ENCODE measurements at places on chromosomes 4 and X. TPM values are rescaled to one million over a fixed set of nuclear protein-coding genes. Genes with fewer than 3 reads are reported as not detected.

PLP1 gene
- total RNA-seq = 0.84 TPM

GRCh38 chr4:24112466-24112865 is 222.6 kb upstream of the PPARGC1A start:
- DNase-seq = no peak

GRCh38 chr4:152784490-152785350 is 5.0 kb downstream of the ARFIP1 start:
- no peak for DNase-seq

GRCh38 chr4:136748773-136749172 is 783.5 kb downstream of the PCDH18 start:
- no peak for DNase-seq

PPP4R3C gene
- not detected for total RNA-seq

IL2RG gene
- 18.4 TPM for total RNA-seq

- DNase-seq = no peak
These were observed 7.5 kb downstream of the CPE start for GRCh38 chr4:165386328-165386727.

SHOX gene
- total RNA-seq = 1.9 TPM

DNA sequence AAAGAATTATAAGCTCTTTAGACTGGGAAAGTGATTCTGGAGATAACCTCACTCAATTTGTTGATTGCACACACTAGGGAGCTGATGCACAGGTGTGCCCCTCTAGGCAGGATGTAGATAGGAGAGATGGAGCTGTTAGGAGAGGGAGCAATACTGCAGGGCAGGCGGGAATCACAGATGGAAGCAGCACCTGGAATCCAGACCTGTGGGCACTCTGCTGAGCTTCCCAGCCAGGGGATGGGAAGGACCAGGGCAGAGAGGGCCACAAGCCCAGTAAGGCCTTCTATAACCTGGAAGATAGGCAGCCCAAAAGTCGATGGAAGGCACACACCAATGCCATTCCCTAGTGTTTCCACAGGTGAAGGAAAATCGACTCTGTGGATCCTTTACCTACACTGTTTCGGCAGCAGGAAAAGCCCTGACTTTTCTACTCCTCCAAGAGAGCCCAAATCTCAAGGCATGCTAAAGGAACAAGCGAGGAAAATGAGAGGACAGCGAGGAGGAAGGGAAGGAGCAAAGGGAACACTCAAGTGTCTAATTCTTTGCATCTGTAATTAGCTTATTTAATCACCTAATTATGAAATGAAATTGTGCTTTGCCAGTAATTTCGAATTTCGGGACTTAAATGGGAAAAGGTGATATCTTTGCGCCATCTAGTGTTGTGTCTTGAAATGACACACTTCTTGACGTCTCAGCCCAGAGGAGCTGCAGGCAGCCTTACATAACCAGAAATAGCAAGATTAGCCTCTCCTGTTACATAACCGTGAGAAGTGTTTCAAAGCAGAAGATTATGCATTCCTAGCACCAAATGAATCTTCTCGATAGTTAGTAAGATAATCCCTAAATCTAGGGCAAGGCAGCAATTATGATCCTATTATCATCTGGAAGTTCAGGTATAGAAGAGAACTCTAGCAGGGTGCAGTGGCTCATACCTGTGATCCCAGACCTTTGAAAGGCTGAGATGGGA is 31.0 kb upstream of the TLR3 start:
- no peak for DNase-seq

GRCh38 chr4:165489786-165490185 is 111.0 kb downstream of the CPE start:
- no peak for DNase-seq

GABRQ gene
- 0.09 TPM for total RNA-seq

DNA sequence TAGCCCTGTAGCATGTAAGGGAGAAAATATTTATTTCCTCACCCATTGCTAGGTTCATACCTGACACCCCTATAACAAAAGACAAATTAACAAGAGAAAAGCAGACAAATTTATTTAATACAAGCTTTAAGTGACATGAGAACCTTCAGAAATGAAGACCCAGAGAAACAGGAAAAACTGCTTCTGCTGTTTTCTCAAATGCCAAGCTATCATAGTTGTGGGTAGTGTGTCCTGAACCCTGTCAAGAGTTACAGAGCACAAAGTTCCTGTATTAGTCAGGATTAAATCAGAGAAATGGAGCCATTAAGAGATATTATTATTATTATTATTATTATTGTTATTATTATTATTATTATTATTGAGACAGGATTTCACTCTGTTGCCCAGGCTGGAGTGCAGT is 17.5 kb downstream of the CCDC160 start:
- no peak for DNase-seq

GPRIN3 gene
- 18.1 TPM for total RNA-seq

DNA sequence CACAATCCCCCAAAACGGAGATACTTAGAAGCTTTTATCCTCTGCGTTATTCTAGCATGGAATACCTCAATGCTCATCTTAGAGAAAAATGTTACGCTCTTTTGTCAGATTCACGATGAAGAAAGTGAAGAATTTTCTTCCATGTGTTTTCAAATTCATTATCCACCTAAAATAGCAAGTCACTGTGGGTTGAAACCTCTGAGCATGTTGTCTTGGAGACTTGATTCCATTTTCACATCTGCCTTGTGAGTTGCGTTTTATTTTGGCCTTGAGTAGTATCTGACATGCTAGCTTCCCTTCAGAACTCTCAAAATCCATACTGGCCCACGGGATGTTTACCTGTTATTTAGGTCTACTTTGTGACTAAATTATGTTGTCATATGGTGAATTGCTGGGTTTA is 66.3 kb downstream of the C4orf46 start:
- DNase-seq = no peak

DNA sequence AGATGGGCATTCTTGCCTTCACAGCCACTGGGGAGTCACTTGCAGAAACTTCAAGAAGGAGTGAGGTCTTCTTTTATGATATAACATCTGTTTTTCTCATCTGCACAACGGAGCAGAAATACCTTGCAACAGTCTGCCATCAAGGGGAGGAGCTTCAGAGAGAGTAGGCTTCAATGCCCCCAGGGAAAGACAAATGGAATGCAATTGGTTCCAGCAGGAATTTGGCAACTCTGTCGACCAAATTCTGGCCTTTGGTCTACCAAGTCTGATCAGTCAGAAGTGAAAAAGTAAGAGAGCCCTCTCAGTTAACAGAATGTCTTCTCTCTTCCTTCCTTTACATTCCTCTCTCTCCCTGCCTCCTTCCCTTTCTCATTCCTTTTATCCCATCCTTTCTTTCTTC is 229.3 kb downstream of the IDS start:
- DNase-seq = no peak

DNA sequence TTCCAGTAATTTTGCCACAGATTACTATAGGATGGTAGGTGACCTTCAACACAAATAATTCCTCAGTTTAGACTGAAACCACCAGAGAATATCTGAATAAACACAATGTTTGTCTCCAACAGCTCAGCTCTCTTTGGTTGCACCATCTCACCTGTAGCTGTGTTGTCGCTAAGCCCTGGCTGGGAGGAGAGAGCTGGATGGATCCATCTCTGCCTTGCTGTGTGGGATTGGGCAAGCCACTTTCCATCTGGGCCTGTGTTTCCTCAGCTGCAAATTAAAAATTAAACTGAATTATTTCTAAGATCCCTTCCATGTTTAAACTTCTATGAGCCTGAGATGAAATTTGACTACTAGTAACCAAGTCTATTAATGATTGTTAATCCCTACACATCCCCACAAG is 310.2 kb downstream of the FBXW7 start:
- no peak for DNase-seq

DNA sequence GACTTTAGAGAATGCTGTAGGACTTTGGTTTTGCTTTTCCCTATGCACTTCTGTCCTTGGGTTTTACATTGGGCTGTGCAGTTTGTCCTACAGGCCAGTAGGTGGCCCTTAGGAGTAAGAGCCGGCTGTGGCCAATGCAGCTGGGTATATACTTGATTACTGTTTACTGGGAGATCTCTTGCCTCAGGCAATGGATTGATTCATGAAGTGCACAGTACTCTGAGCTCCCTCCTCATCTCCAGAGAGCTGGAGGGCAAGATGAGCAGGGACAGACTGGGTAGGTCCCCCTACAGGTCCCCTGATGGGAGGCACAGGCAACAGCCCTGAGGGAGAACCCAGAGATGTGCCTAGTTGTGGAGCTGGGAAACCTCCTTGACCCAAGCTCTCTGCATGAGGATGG is 103.8 kb upstream of the QRFPR start:
- no peak for DNase-seq

GRCh38 chr4:5930876-5931275 is 38.0 kb upstream of the CRMP1 start:
- DNase-seq = no peak

GRCh38 chr4:34158878-34159277 is 2085.4 kb downstream of the ARAP2 start:
- no peak for DNase-seq

DNA sequence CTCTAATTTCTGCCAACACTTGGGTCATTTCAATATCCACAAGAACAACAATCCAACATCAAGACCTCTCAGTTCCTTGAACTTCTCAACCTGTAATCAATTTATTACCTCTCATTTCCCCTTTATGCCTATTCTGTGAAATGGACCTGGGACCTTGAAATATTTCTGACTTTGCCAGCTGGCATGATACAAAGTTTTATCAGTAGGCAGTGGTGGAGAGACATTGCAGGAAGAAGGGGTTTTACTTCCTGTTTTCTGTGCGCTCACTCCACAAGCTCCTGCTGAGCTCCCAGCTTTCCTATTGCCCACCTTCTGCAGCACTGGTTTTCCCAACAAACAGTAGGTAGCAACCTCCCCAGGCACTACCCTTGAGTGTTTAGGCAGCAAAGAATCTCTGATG is 3.5 kb upstream of the ARHGEF6 start:
- no peak for DNase-seq

CTAG2 gene
- not detected for total RNA-seq

DNA sequence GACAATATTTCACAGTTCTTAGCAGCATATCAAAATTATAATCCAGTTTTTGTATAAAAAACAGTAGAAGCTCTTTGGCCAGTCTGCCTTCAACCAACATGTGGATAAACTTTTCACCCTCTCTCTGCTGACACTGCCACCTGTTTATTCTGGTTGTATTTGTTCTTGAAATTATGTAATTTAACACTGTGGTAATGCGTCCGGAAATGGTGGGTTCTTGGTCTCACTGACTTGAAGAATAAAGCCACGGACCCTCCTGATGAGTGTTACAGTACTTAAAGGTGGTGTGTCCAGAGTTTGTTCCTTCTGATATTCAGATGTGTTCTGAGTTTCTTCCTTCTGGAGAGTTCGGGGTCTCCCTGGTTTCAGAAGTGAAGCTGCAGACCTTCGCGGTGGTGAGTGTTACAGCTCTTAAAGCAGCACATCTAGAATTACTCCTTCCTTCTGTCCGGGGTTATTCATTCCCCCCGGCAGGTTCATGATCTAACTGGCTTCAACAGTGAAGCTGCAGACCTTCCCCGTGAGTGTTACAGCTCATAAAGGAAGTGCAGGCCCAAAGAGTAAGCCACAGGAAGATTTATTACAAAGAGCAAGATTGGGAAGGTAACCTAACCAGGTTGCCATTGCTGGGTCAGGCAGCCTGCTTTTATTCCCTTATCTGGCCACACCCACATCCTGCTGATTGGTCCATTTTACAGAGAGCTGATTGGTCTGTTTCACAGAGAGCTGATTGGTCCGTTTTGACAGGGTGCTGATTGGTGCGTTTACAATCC is 15.7 kb downstream of the FAM184B start:
- DNase-seq = no peak

GRCh38 chr4:22237846-22238494 is 277.9 kb downstream of the ADGRA3 start:
- DNase-seq = no peak

ETNPPL gene
- total RNA-seq = not detected

GRCh38 chr4:43843501-43843900 is 605.1 kb downstream of the KCTD8 start:
- no peak for DNase-seq

DNA sequence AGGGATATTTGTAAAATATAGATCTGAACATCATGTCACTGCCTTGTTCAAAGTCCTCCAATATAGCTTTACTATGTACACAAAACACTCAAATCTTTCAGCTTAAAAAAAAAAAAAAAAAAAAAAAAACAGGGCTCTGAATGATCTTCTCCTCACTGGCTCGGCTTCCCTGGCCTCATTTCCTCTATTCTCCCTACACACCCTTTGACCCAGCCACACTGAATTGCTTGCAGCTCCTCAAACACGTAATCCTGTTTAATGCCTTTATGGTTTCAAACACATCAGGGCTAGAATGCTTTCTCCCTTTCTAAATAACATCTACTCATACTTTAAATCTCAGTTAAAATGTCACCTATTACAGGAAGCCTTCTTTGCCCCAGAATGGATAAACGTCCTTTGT is 60.8 kb downstream of the MTMR8 start:
- no peak for DNase-seq

Data from omental fat pad (tissue), 4 donors.